ENCODE measurements at places on chromosomes 6 and 20.

DNA sequence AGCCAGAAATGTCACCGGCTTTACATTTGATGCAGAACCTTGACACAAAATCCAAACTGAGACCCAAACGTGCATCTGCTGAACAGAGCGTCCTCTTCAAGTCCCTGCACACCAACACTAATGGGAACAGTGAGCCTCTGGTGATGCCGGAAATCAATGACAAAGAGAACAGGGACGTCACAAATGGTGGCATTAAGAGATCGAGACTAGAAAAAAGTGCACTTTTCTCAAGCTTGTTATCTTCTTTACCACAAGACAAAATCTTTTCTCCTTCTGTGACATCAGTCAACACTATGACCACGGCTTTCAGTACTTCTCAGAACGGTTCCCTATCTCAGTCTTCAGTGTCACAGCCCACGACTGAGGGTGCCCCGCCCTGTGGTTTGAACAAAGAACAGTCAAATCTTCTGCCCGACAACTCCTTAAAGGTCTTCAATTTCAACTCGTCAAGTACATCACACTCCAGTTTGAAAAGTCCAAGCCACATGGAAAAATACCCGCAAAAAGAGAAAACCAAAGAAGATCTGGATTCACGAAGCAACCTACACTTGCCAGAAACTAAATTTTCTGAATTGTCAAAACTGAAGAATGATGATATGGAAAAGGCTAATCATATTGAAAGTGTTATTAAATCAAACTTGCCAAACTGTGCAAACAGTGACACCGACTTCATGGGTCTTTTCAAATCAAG is 108.4 kb downstream of the RTN4IP1 start:
- no peak for DNase-seq

GRCh38 chr6:37653933-37654565 is 43.6 kb downstream of the MDGA1 start:
- DNase-seq: no peak

DNA sequence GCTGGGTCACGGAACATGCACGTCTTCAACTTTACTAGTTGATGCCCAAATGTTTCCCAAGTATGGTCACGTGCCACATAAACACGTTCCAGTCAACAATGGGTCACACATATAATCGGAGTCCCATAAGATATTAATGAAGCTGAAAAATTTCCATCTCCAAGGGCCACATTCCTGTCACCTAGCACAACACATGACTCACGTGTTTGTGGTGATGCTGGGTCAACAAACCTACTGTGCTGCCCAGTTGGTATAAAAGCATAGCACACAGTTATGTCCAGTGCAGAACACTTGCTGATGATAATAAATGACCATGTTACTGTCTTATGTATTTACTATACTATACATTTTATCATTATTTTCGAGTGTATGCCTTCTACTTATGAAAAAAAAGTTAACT is 68.0 kb upstream of the INSM1 start:
- DNase-seq: no peak

DNA sequence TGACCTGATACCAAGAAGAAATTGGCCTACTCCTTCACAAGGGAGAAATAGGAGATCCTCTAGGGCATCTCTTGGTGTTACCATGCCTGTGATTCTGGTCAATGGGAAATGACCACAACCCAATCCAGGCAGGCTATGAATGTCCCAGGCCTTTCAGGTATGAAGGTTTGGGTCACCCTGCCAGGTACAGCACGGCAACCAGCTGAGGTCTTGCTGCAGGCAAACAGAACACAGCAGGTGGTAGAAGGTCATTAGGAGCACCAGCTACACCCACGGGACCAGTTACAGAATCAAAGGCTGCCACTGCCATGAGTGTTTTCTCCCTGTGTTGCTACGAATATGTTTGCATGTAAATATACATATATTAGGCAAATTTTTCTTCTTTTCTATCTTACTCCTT is 202.3 kb downstream of the ERMARD start:
- no peak for DNase-seq

GRCh38 chr6:51531623-51532022 is 555.8 kb downstream of the PKHD1 start:
- no peak for DNase-seq

GRCh38 chr6:156686301-156686994 is 90.7 kb upstream of the ARID1B start:
- peak; percentile 46 for DNase-seq

DNA sequence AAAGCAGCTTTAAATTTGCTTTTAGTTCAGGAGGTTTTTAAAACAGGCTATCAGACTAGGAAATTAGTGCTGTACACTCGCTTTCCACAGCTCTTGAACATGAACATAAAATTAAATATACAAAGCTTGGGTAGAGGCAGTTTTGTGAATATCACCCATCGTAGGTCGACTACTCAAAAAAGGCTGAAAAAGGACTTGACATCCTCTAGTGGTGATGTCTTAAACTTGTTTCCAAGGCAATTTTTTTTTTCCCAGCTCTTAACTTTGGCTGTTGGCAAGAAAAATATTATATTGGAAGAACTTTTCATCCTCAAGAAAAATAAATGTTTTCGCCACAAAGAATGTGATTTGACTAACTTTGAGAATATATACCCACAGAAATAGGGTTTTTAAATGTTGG is 2.9 kb downstream of the MAP7 start:
- DNase-seq: no peak
